ENCODE measurements at places on chromosomes 1 and 21.

DNA sequence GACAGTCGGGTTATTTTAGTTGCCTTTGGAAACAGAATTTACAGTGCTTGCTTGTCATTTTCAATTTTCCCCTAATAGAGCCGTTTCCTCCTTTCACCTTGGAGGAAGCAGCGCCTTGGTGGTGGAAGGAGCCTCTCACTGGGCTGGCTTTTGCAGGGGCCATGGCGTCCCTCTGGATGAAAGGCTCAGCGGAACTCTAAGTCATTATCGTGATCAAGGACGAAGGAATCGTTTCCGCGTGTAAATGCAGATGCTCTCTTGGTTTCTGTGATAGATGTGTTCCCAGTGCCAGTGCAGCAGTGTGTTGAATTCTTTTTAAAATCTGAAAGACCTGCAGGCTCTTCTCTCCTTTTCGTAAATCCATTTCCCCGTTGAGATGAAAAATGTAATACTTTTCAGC, 126.2 kb upstream of the LMO4 start:
- DNase-seq = no peak

GRCh38 chr1:230270559-230271281, 155.4 kb downstream of the PGBD5 start:
- DNase-seq = no peak

DNA sequence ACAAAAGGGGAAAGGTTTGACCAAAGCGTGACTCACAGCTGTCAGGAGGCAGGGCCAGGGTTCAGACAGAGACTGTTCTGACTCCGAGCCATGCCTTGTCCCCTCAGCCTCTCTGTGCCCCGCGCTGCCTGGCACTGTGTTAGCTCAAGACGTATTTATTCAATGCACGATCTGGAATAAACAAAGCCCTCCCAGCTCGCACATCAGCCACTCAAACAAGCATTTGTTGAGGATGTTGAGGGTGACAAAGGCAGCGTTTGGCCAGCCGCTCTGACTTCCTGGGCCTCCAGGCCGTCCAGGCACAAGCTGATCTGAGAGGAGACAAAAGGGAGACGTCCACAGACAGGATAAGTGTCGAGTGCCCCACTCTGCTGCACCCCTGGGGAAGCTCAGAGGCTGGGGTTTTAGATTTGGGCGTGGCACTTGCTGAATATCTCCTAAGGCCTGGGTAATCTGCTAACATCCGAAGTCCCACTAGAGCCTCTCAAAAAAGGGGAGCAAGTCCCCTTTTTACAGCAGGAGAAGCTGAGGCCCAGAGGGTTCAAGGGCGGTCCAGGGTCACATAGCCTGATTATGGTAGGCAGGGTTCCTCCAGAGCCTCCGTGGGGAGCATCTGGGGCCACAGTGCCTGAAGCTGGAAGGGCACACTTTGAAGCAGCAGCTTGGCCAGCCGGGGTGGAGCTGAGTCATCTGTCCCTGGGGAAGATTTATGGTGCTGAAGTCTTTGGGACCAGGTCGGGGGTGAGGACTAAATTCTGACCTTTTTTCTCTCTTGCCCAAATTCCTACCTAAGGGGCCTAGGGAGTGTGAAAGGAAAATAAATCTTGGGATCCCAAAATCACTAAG, 95.9 kb downstream of the SPSB1 start:
- no peak for DNase-seq

DNA sequence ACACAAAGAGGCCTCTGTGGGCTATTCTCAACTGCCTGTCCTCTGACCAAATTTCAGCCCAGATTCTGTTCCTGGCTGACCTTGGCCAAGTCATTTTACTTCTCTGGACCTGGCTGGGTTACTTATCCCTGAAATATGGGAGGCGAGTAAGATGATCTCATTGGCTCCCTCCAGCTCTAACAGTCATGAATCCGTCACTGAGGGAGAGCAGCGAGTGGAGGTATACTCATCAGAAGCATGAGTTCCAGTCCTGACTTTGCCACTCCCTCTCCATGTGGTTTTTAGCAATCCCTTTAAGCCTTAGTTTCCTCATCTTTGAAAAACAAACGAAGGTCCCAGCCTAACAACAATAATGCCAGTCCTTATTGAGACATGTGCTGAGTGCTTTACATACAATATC, 63.5 kb downstream of the CCDC185 start:
- no peak for DNase-seq

DNA sequence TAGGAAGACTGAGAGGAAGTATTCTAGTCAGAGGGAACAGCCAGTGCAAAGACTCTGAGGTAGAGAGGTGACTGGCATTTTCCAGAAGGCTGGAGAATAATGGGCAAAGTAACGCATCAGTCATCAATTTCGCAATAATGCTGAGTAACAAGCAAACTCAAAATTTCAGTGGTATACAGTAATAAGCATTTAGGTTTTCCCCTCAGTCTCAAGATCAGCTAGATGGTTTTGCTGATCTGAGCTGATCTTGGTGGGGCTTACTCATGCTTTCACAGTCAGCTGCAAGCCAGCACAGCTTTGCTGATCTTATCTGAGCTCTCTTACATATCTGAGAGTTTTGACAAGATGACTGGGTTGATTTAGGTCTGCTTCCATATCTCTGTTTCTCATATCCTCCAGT, 108.7 kb downstream of the TSEN15 start:
- peak; percentile 1 for DNase-seq

GRCh38 chr1:9306006-9306405, 13.3 kb downstream of the SPSB1 start:
- no peak for DNase-seq

- DNase-seq = no peak
Measured at GRCh38 chr1:115240297-115240696, 97.8 kb downstream of the NGF start.

All from Caki2 (cell line).